Progenitor cell of endocrine pancreas (in vitro differentiated cells): ENCODE measurements at places on chromosomes 2 and 18. TPM values are rescaled to one million over a fixed set of nuclear protein-coding genes. Genes with fewer than 3 reads are reported as not detected.

The NCKAP1 gene
- 108 and 111 TPM in 2 replicates for total RNA-seq

The VPS54 gene
- total RNA-seq, result 28.2 and 29.7 TPM in 2 replicates

- no peak for DNase-seq
Measured at GRCh38 chr2:152823905-152824304, 105.5 kb downstream of the ARL6IP6 start.

- DNase-seq, result no peak
Measured at GRCh38 chr2:215796140-215796855, 217.1 kb downstream of the MREG start.

- DNase-seq, result no peak
Measured at GRCh38 chr18:8469544-8470130, 139.6 kb upstream of the RAB12 start.

- DNase-seq, result no peak
Measured at GRCh38 chr18:5969355-5969988, 74.2 kb upstream of the TMEM200C start.

GRCh38 chr2:217064234-217065011 lies 204.6 kb upstream of the TNP1 start:
- DNase-seq, result no peak

DNA sequence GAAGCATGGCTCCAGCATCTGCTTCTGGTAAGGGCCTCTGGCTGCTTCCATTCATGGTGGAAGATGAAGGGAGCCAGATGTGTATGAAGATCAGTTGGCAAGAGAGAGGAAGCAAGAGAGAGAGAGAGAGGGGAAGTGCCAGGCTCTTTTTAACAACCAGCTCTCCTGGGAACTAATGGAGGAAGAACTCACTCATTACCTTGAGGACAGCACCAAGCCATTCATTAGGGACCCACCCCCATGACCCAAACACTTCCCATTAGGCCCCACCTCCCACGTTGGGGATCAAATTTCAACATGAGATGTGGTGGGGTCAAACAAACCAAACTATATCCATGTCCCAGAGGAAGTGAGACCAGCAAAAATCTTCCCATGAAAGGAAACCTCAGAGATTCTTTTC lies 124.8 kb upstream of the SIX2 start:
- DNase-seq, result no peak

GRCh38 chr2:232697807-232698110 lies 628 bp downstream of the GIGYF2 start:
- no peak for DNase-seq
